ENCODE measurements at places on chromosomes 5 and 9.

DNA sequence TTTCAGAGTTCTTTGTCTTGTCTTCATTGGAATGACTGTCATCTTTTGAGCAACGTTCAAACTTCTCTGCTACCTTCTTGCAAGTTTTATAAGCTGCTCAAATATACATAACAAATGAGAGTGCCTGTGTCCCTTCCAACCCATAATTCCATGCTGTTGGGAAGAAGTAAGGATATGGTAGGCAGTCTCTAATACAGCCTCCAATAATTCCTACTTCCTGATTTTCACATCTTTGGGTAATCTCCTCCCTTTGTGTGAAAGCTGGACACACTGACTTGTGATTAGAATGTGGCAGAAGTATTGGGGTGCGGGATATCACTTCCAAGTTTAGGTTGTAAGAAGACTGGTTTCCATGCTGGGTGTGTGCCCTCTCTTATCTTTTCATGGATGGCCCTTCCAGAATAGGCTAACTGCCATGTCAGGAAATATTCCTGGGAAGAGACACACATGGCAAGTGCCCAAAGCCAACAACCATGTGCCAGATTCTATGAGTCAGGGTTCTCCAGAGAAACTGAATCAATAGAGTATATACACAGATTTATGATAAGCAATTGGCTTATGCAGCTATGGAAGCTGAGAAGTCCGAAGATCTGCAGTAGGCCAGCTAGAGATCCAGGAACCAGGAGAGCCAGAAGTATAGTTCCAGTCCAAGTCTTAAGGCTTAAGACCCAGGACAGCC lies 531.3 kb downstream of the NTRK2 start:
- no peak for DNase-seq

GRCh38 chr9:31470051-31470450 lies 914.4 kb upstream of the ACO1 start:
- DNase-seq, result peak; percentile 64

GRCh38 chr9:88280816-88281382 lies 107.3 kb upstream of the SPIN1 start:
- DNase-seq, result peak; percentile 78

GRCh38 chr5:64838376-64838775 lies 69.6 kb downstream of the CWC27 start:
- DNase-seq, result no peak

DNA sequence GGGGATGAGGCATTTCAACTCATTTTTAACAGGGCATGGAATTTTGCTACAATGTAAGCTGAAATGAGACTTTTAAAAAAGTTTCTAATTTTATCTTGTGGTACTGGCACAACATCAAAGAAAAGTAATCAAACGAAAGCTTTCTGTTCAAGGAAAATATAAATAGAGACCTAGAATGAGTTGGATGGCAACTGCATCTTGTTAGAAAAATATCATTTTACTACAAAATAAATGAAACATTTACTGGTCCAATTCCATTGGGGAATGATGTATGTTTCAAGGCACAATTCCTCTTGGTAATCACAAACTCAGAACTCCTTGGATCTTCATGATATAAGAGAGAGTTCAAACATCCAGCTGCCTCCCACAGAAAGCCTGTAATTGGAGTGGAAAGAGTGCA lies 102.8 kb downstream of the HMHB1 start:
- no peak for DNase-seq

GRCh38 chr5:168481330-168481788 lies 4.9 kb upstream of the RARS1 start:
- DNase-seq, result peak; percentile 75

- peak; percentile 60 for DNase-seq
Observed at GRCh38 chr5:60023255-60023654, 129.7 kb upstream of the PDE4D start.

DNA sequence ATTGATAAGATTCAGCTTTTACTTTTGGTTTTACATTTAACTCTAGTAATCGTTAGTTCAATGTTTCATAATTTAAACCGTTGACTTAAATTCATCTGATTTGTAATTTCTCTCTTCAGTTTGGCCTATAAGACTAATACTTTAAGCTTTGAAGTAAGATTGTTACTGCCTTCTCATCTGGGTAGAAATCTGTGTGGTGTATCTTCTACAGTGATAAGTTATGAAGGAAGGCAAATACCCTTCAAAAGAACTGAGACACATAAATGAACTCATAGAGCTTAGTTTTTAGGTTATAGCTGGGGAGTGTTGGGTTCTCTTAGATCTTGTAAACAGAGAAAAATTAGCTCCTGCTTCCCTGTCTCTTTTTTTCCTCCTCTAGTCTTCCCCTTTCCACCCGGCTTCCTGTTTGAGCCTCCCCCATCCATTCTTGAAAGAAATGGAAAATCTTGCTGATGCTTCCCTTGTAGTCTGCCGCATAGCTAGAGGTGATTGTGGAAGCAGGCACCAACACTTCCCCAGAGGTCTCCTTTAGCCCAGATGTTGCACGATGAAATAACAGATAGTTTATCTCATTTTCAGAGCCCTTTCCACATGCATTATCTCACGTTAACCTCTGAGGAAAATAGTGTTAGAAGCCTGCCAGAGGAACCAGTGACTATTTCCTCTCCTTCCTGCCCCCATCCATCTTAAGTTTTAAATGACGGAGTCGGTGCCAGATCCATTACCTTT lies 2.0 kb upstream of the F2RL2 start:
- no peak for DNase-seq

- DNase-seq, result no peak
Observed at GRCh38 chr9:107536462-107536861, 46.9 kb upstream of the KLF4 start.

DNA sequence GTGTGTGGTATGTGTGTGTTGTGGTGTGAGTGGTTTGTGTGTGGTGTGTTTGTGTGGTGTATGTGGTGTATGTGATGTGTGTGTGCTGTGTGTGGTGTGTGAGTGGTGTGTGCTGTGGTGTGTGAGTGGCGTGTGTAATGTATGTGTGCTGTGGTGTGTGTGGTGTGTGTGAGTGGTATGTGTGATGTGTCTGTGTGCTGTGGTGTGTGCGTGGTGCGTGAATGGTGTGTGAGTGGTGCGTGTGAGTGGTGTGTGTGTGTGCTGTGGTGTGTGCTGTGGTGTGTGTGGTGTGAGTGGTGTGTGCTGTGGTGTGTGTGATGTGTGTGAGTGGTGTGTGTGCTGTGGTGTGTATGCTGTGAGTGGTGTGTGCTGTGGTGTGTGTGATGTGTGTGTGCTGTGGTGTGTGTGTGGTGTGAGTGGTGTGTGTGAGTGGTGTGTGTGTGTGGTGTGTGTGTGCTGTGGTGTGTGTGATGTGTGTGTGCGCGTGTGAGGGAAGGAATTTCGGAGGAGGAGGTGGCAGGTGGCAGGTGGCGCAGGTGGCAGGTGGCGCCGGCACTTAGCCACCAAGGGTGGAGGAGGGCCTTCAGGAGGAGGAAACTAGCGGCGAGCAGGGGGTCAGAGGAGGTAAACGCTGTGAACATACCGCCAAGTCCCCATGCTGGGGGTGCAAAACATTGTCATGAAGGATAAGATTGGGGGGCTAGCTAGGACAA lies 191.8 kb downstream of the MELK start:
- DNase-seq, result no peak
